Heart right ventricle (tissue), 16 donors: ENCODE measurements at places on chromosomes 1 and 21.
A peak's percentile ranks its signal among the peaks of the same experiment; 100 is the strongest.

GRCh38 chr1:97337250-97338030 is 583.4 kb downstream of the DPYD start:
- no peaks in the 10 kb centered on the region for H3K27me3 ChIP-seq
- DNase-seq = no peak
- H3K36me3 ChIP-seq = no peaks in the 10 kb centered on the region
- H3K4me1 ChIP-seq = peaks cover 3% of the 10 kb centered on the region

GRCh38 chr1:212555426-212555825 is 53.1 kb upstream of the ATF3 start:
- peaks cover 18% of the 10 kb centered on the region for H3K4me1 ChIP-seq
- H3K27ac ChIP-seq = no peak overlapping the region
- H3K27me3 ChIP-seq = no peaks in the 10 kb centered on the region
- no peaks in the 10 kb centered on the region for H3K36me3 ChIP-seq

DNA sequence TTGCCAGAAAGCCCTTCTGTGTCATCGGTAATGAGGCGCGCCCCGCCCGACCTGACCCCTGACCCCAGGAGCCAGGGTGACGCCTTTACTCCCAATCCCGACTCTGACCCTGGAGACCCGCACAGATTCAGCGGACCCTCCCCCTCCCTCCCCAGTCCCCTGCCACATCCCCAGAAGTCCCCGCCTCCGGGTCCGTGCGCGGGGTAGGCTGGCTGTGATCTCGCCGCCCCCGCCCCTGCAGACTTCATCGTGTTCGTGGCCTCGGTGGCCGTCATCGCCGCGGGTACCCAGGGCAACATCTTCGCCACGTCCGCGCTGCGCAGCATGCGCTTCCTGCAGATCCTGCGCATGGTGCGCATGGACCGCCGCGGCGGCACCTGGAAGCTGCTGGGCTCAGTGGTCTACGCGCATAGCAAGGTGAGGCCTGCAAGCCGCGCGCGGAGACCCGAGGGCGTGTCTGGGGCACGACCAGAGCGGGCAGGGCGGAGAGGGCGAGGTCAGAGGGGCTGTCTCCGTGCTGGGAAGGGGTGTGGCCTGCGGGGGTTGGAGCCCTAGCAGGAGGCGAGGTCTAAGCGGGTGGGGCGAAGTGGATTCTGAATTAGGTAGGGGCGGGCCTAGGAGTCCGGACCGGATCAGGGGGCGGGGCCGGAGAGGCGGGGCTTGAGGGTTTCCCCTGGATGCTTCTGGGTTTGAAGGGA is 34.8 kb downstream of the KCNQ4 start:
- no peak overlapping the region for H3K27ac ChIP-seq
- no peaks in the 10 kb centered on the region for H3K36me3 ChIP-seq
- peak; percentile 58 for DNase-seq
- peaks cover 16% of the 10 kb centered on the region for H3K27me3 ChIP-seq
- H3K4me3 ChIP-seq = peak overlapping the region; percentile 45

DNA sequence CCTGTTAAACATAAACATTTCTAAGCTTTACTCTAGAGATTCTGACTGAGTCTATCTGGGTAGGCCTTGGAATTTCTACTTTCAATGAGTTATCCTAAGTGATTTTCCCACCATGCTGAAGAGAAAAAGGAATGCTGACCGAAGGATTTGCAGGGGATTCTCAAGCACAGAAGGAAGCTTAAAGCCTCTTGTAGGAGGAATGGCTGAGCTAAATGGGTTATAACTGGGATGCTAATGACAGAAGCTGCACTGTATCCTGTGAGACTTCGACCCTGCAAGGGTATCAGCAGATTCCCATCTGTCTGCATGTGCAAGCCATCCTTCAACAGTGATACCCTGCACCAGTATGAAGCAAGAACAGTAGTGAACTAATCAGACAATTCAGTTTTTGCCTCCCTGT is 35.4 kb downstream of the SLC35D1 start:
- H3K27ac ChIP-seq = no peak overlapping the region
- H3K36me3 ChIP-seq = peaks cover 57% of the 10 kb centered on the region
- no peaks in the 10 kb centered on the region for H3K27me3 ChIP-seq

DNA sequence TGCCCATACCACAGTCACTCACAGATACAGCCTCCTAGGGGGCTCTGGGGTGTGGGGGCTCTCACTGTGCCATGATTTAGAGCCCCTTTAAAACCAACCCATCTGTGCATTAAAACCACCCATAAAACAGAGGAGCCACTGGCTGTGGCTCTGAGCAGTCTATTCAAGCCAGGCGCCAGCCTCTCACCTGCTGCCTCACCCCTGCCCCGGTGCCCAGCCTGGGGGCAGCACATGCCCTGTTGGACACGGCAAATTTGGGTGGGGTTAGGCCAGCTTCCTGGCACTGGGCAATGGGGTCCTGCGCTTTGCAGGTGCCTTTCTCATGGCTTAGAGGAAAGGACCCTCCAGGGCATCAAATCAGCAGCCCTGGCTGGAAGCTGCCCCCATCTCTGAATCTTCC is 73.1 kb downstream of the CASZ1 start:
- H3K4me1 ChIP-seq = peaks cover 20% of the 10 kb centered on the region
- no peaks in the 10 kb centered on the region for H3K27me3 ChIP-seq
- H3K4me3 ChIP-seq = no peak overlapping the region
- no peaks in the 10 kb centered on the region for H3K36me3 ChIP-seq
- DNase-seq = no peak

DNA sequence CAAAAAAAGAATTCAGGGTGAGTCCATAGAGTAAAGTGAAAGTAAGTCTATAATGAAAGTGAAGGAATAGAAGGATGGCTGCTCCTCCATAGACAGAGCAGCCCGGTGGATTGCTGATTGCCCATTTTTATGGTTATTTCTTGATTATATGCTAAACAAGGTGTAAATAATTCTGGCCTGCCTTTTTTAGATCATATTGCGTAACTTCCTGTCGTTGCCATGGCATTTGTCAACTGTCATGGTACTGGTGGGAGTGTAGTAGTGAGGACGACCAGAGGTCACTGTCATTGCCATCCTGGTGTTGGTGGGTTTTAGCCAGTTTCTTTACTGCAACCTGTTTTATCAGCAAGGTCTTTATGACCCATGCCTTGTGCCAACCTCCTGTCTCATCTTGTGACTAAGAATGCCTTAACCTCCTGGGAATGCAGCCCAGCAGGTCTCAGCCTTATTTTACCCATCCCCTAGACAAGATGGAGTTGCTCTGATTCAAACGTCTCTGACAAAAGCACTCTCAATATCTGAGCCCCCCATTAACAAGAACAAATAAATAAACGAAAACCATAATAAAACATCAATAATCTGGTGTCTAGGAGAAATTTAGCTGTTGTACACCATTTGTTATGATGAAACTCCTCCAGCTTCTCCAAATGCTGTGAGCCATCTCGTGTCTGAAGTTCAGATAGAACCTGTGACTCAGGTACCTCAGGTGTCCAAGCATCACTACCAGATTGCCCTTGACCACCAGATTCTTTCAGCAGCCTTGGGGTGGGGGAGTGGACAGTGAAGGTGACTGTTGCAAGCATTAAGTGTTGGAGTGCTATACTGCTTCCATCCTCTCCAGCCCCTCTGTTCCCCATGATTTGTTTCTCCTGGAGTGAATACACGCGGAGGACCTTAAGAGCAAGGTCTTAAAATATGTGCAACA is 36.0 kb downstream of the EBNA1BP2 start:
- no peak overlapping the region for H3K4me3 ChIP-seq
- no peaks in the 10 kb centered on the region for H3K4me1 ChIP-seq

DNA sequence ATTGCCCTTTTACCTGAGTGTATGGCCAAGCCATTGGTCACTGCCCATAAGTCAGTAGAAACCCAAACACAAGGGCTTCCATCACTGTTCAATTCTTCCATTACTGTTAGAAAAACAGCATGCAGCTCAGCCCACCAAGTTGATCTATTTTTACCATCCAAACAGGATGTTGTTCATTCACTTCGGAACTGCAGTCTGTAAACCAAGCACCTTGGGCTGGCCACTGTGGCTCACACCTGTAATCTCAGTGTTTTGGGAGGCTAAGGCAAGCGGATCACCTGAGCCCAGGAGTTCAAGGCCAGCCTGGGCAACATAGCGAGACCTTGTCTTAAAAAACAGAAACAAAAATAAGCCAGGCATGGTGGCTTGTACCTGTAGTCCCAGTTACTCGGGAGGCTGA is 8.7 kb upstream of the MFSD2A start:
- no peak overlapping the region for H3K27ac ChIP-seq
- peaks cover 17% of the 10 kb centered on the region for H3K27me3 ChIP-seq
- no peaks in the 10 kb centered on the region for H3K4me1 ChIP-seq

- peak overlapping the region; percentile 66 for H3K27ac ChIP-seq
- no peak overlapping the region for H3K4me3 ChIP-seq
- peaks cover 13% of the 10 kb centered on the region for H3K4me1 ChIP-seq
- no peaks in the 10 kb centered on the region for H3K36me3 ChIP-seq
These were observed 33.5 kb downstream of the LAMC2 start for GRCh38 chr1:183219616-183220009.

DNA sequence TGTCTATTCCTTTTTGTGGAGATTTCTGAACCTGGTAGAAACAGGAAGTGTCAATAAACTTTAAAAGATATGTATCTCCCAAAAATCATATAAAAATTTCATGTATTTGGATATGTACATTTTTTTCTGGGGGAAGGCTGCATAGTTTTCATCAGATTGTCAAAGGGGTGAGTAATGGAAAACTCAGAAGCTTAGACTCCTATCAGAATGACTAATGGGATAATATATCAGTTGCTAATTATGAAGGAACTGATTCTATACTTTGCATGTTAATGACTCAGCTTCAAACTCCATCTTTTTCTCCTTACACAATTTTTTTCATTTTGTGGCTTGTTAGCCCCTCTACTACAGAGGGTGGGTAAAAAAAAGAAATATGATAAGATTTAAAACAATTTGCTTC is 55.9 kb downstream of the GON4L start:
- H3K27me3 ChIP-seq = no peaks in the 10 kb centered on the region
- no peak for DNase-seq
- H3K4me1 ChIP-seq = no peaks in the 10 kb centered on the region
- no peak overlapping the region for H3K4me3 ChIP-seq
- H3K36me3 ChIP-seq = peaks cover 95% of the 10 kb centered on the region

DNA sequence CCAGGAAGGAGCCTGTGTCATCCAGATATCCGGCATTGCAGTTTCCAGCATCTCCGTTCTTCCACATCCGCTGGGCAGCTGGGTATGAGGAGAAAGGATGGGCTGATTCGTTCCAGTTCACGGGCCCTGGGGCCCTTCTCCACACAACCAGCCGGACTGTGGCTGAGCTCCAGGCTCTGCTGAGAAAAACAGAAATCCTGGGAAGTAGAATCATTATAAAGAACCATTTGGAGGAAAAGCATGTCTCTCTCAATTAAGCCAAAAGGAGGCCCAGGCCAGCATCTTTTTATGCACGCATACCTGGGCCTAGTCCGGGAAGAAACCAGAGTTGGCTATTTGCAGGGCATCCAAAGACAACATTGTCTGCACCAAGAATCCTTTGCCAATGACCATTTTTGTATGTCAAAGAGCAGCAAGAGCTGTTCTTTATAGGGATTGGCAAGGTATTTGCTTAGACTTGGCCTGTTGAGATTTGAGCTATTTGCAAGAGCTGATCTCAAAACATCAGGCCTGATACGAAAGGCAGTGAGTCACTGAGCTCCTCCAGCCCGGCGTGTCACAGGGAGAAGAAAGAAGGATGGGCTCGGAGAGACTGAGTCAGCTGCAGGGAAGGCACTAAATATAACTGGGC is 84.9 kb upstream of the ARHGEF16 start:
- peaks cover 64% of the 10 kb centered on the region for H3K4me1 ChIP-seq
- peak; percentile 57 for DNase-seq
- H3K36me3 ChIP-seq = no peaks in the 10 kb centered on the region
- H3K4me3 ChIP-seq = no peak overlapping the region
- no peaks in the 10 kb centered on the region for H3K27me3 ChIP-seq

DNA sequence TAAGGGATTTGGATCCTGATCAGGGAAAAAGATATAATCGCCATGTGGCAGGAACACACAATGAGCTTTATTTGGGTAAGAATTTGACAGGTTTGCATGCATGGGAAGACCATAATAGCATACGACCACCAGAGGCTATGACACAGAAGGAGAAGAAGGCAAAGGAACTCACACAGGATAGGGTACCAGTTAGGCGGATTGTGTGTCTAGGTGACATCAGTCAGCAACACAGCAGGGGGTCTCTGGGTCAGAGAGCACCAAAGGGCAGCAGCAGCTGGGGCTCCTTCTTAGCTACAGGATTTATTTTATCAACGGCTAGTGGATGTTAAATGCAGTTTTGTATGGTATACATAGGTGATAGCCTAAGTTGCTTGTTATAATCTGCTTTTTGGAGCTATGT is 551.3 kb downstream of the KCNT2 start:
- no peaks in the 10 kb centered on the region for H3K36me3 ChIP-seq
- no peak overlapping the region for H3K4me3 ChIP-seq
- no peaks in the 10 kb centered on the region for H3K27me3 ChIP-seq
- no peaks in the 10 kb centered on the region for H3K4me1 ChIP-seq
- no peak overlapping the region for H3K27ac ChIP-seq

DNA sequence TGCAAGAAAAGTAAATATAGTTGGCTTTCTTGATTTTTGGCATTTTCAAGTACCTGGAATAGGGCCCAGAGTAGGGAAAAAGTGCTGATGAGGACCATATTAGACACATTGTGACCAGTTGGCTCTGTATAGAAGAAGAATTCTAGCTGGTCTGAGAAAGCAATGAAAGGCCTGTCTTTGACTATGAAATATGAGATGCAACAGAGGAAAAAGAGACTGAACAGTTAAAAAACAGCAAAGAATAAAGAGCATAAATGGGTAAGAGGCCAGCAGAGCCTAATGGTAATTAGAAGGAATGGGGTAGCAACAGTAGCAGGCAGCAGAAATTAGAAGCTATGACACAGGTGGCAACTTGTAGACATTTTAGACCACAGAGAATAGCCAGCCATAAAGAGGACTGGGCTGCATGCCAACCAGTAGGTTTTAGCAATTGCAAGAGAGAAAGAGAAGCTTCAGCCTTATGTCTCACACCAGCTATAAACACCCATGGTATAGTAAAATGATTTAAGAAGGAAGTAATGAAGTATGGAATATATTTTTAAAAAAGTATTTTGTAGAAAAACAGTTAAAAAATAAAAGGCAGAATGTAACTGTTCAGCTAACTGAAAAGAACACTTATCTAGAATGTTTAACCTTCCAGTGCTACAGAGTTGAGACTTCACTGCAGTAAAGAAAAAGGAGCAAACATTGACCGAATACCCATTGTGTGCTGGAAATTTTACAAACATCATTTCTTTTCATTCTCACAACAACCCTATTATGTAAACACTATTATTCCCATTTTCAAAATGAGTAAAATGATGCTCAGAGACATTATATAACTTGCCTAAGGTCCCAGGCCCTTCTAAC is 114.1 kb downstream of the LHX4 start:
- no peaks in the 10 kb centered on the region for H3K36me3 ChIP-seq
- H3K4me3 ChIP-seq = no peak overlapping the region
- no peak for DNase-seq
- no peaks in the 10 kb centered on the region for H3K4me1 ChIP-seq
- H3K27ac ChIP-seq = no peak overlapping the region
- H3K27me3 ChIP-seq = no peaks in the 10 kb centered on the region

- no peaks in the 10 kb centered on the region for H3K4me1 ChIP-seq
- H3K27ac ChIP-seq = no peak overlapping the region
- H3K4me3 ChIP-seq = no peak overlapping the region
- no peaks in the 10 kb centered on the region for H3K27me3 ChIP-seq
- DNase-seq = no peak
These were observed 144.0 kb downstream of the FMN2 start for GRCh38 chr1:240235521-240236288.
